ENCODE measurements at places on chromosomes 1 and 21.
A peak's percentile ranks its signal among the peaks of the same experiment; 100 is the strongest.

DNA sequence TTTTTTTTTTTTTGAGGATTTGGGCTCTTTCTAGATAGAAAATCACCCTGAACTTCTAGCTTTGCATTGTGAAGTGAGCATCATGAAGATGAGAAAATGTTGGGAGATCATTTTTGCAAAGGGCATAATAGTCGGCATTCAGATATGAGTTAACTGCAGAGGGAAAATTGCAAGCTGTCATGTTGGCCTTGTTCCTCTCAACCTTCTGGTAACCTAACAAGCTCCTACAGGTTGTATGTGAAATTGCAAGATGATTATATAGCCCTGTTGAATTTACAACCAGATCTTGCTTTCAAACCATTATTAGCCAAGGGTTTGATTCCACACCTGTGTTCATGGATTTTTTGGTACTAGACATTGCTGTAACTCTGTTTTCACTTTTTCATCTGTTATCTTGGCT lies 2.2 kb downstream of the ELOA start:
- DNase-seq, result no peak

GRCh38 chr1:8170059-8170835 lies 144.1 kb upstream of the ERRFI1 start:
- DNase-seq, result no peak

DNA sequence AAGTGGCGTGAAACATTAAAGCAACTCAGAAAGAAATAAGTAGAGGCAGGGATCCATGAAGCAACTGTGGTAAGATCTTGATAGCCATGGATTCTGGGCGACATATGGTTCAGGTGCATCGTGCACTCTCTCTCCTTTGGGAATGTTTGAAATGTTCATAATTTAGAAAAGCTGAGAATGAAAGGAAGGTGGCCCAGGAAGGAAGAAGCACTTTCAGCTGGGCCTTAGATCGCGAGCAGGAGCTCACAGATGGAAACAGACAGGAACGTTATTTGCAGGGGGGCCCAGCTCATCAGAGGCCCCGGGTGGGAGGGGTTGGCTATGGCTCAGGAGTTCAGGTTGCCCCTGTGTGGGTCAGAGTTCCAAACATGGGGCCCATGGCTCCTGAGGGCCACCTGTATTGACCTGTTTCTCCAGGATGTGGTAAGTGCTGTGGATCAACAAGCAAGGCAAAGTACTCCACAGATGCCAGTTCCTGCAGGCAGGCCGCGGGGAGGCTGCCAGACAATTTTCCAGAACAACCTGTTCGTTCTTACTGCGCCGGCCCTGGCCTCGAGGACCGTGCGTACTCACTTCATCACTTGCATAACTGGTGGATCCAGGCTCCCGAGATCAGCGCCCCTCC lies 253.2 kb downstream of the TOMM20 start:
- DNase-seq, result no peak

DNA sequence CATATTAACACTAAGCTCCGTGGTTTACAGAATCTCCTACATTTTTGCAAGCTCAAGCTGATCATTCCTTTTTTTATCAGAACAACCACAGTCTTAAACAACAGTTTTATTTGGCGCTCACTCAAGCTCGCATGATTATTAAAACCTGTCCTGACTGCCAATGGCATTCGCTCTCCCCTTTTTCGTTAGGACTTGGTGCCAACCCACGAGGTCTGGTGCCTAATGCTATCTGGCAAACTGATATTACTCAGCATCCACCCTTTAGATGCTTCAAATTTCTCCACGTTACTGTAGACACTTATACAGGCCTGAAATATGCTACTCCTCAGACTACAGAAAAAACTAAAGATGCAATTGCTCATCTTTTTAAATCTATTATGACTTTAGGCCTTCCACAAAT lies 23.0 kb upstream of the ITLN1 start:
- DNase-seq, result no peak

GRCh38 chr1:25246600-25247023 lies 642 bp downstream of the RSRP1 start:
- peak; percentile 17 for DNase-seq

- no peak for DNase-seq
These were observed 189.8 kb upstream of the LYPLAL1 start for GRCh38 chr1:218983848-218984247.

- no peak for DNase-seq
These were observed 4.8 kb upstream of the COX20 start for GRCh38 chr1:244830639-244831038.

- no peak for DNase-seq
These were observed 4.5 kb downstream of the DLGAP3 start for GRCh38 chr1:34924759-34925555.

GRCh38 chr1:226403201-226404034 lies 4.5 kb downstream of the PARP1 start:
- no peak for DNase-seq

DNA sequence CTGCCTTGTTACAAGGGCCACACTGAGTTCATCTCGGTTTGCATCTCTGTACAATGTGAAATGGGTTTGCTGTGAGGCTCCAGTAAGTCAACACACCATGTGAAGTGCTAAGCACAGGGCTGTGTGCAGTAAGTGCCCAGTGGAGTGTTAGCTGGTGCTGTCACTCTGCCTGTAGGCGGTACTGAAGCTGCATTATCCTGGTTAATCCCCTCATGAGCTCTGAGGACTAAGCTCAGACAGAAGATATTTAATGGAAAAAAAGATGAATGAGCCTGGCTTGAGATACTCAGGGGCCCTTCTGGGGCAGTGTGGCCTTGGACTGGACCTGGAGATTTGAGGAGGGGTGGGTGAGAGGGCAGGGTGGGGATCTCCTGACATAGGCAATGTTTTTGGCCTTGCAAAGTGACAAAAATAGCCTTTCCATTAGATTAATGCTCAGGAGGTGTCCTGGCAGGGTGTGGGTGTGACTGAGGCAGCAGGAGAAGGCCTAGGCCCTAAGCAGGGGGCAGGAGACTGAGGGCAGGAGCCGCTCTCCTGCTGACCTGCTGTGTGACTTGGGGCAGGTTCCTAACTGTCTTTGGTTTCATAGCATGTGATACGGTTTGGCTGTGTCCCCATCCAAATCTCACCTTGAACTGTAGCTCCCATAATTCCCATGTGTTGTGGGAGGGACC lies 570.5 kb downstream of the PTPRU start:
- DNase-seq, result no peak

DNA sequence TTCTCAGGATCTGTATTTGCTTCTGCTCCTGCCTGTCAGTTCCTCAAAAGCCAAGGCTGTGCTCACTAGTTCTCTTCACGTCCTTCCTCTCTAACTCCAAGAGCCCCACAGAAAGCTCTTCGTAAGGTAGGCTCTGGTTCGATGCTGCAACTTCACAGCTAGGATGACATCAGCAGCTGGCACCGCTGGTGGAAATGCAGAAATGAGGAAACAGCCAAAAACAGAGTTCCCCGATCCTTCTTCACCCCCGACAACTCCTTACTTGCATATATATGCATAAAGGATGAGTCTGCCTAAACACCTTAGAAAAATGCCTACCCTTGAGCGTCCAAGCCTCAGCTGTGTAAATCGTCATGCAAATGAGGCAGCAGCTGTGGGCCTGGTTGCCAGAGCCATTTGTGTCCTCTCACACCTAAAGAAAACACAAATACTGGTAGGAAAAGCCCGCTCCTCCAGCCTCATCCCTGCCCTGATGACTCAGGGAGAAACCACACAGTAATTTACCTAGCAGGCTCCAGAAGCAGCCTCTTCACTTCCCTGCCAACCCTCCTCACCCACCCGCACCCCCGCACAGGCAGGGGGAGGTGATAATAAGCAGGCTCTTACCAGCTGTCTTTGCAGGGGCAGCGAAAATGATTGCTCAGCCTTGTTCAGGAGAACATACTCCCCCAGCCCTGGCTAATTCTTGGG lies 28.2 kb downstream of the BATF3 start:
- DNase-seq, result no peak
